Caki2 (cell line): ENCODE measurements at places on chromosomes 2 and 18. TPM values are rescaled to one million over a fixed set of nuclear protein-coding genes. Genes with fewer than 3 reads are reported as not detected.

- no peak for DNase-seq
Measured at GRCh38 chr2:86500325-86501083, 59.3 kb downstream of the KDM3A start.

- DNase-seq: no peak
Measured at GRCh38 chr2:105671156-105671555, 73.6 kb upstream of the NCK2 start.

Gene DAW1
- total RNA-seq: 3.4 and 4.3 TPM in 2 replicates

- DNase-seq: no peak
Measured at GRCh38 chr2:122831649-122832048, 1076.2 kb downstream of the TSN start.

GRCh38 chr2:34719206-34719605, 1120.1 kb upstream of the FAM98A start:
- no peak for DNase-seq

Gene DSEL
- total RNA-seq: 0.74 and 1.3 TPM in 2 replicates

- DNase-seq: no peak
Measured at GRCh38 chr2:142094233-142094632, 36.6 kb downstream of the LRP1B start.

DNA sequence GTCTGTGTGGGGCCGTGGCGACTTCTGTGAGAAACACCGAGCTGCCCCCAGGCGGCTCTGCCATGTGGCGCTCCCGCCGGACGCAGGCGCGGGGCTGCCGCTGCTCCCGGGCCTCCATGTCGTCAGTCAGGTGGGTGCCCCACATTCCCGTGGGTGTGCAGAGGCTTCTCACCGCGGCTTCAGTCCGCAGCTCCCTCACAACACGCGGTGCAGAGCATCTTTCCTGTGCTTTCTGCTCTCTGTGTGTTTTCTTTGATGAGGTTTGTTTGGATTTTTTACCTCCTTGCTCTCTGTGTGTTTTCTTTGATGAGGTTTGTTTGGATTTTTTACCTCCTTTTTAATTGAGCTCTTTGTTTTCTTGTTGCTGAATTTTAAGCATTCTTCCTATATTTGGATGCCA, 13.0 kb downstream of the AQP12A start:
- no peak for DNase-seq

Gene MRO
- total RNA-seq: not detected in 2 replicates

GRCh38 chr2:178202927-178203326, 8.6 kb downstream of the OSBPL6 start:
- no peak for DNase-seq

GRCh38 chr2:191797942-191798876, 48.7 kb downstream of the CAVIN2 start:
- DNase-seq: no peak

Gene MREG
- total RNA-seq: 9.7 and 12.0 TPM in 2 replicates

- DNase-seq: no peak
Measured at GRCh38 chr2:85369500-85369899, 14.9 kb downstream of the ELMOD3 start.

DNA sequence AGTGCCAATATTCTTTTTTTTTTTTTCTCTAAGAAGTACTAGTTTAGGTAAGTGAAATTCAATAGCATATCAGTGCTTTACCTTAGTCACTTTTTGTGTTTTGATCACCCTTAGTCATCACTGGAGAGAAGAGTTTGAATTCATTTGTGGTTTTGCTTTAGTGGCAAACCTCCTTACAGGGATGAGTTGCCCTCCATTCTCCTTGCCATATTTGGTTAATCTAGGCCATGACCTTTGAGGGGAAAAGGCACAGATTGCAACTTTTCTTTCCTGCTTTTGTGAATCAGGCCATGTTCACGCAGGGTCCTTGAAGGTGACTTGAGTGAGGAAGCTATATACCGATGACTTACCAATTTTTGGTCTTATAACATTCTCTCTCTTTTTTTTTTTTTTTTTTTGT, 34.4 kb downstream of the PLEKHA3 start:
- DNase-seq: peak; percentile 73

GRCh38 chr2:41206004-41206403, 754.1 kb upstream of the SLC8A1 start:
- no peak for DNase-seq

Gene KCNS3
- total RNA-seq: 42.2 and 75.3 TPM in 2 replicates

DNA sequence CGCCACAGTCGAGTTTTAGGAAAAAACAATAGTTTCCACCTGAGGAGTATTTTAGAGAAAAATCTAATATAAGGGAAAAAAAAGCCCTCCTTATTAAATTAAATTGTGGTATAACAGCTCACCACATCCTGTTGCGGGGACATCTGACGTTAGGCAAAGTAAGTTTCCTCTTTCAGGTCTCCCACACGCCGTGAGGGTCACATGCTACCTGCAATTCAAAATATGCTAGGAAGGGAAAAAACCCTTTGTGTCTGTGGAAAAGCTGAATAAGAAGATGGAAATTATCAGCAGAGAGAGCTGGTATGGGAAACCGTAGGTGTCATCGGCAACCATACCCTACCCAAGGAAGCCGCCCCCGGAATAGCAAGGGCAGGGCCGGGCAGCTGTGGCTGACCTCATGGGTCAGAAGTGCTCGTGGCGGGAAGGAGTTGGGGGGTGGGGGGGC, 128.0 kb downstream of the NFATC1 start:
- DNase-seq: no peak

Gene TDRD15
- total RNA-seq: not detected in 2 replicates

Gene SERPINB4
- not detected in 2 replicates for total RNA-seq

Gene CCDC148
- 0.41 and 7.2 TPM in 2 replicates for total RNA-seq

Gene CRYGD
- total RNA-seq: not detected in 2 replicates

GRCh38 chr2:46493971-46494250, 14.5 kb downstream of the TMEM247 start:
- DNase-seq: no peak

GRCh38 chr2:190443778-190444481, 35.8 kb downstream of the MFSD6 start:
- DNase-seq: no peak

Gene TRABD2A
- total RNA-seq: 0.34 and 2.6 TPM in 2 replicates

Gene METTL4
- 8.8 and 14.0 TPM in 2 replicates for total RNA-seq

DNA sequence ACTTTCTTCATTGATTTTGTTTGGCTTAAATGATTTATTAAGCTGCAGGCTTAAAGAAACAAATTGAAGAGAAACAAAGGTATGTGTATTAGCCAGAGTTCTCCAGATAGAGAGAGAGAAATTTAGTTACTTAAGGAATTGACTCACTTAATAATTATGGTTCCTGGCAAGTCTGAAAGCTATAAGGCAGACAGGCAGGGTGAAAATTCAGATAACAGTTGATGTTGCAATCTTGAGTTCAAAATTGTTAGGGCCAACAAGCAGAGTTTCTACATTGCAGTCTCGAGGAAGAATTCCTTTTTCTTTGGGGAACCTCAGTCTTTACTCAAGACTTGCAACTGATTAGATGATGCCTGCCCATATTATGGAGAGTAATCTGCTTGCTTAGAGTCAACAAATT, 593.5 kb downstream of the ADCYAP1 start:
- no peak for DNase-seq

DNA sequence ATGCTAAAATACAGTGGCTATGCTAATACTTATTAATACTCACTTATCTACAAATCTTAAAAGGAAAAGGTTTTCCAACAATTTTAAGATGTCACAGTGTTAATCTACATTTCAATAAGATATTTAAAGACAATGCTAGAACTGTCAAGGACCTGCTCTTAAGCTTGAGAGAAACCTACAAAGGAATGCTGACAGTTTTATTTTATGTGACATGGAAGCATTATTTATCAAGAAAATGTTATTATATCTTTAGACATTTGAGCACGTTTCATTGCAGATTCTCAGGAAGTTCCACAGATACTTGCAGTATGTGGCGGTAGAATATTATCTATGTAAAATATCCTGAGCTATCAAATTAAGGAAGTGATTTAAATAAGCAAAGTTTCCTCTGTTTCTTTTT, 1255.7 kb upstream of the ZEB2 start:
- no peak for DNase-seq

Gene EVX2
- total RNA-seq: not detected in 2 replicates

- peak; percentile 18 for DNase-seq
Measured at GRCh38 chr2:227653419-227653818, 13.2 kb upstream of the SCYGR5 start.

- DNase-seq: no peak
Measured at GRCh38 chr2:8520791-8521344, 161.0 kb upstream of the ID2 start.

GRCh38 chr2:182043021-182043420, 57.4 kb downstream of the PPP1R1C start:
- no peak for DNase-seq

- no peak for DNase-seq
Measured at GRCh38 chr18:13280070-13280795, 61.7 kb downstream of the LDLRAD4 start.

DNA sequence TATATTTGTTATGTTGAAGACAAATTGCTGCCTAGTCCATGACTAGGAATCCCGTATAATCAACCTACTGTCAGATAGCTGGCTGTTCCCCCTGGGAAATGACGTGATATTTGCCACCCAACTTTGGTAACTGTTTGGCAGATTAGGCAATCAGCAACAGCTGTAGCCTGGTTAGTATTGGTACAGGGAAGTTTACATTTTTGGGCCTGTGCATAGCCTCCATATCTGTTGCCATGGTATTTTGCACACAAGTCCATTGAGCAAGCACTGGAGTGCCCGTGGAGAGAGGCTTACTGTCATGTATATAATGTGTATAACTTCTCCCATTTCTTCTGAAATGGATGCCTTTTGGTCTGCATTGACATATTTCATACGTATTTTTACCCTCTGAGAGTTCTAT, 27.7 kb downstream of the BIRC6 start:
- DNase-seq: no peak

Gene TUBB8B
- total RNA-seq: not detected in 2 replicates

- no peak for DNase-seq
Measured at GRCh38 chr2:45649462-45649857, 2.0 kb upstream of the PRKCE start.

Gene FAM117B
- total RNA-seq: 1.4 and 1.7 TPM in 2 replicates

Gene TMEM198
- 4.5 and 9.3 TPM in 2 replicates for total RNA-seq

Gene GKN1
- total RNA-seq: not detected in 2 replicates

Gene HOXD8
- 20.0 and 22.0 TPM in 2 replicates for total RNA-seq

Gene CTAGE1
- not detected in 2 replicates for total RNA-seq

Gene DYNAP
- not detected in 2 replicates for total RNA-seq

Gene RRM2
- total RNA-seq: 14.7 and 19.4 TPM in 2 replicates

- no peak for DNase-seq
Measured at GRCh38 chr2:109525836-109526235, 87.9 kb downstream of the SEPTIN10 start.

DNA sequence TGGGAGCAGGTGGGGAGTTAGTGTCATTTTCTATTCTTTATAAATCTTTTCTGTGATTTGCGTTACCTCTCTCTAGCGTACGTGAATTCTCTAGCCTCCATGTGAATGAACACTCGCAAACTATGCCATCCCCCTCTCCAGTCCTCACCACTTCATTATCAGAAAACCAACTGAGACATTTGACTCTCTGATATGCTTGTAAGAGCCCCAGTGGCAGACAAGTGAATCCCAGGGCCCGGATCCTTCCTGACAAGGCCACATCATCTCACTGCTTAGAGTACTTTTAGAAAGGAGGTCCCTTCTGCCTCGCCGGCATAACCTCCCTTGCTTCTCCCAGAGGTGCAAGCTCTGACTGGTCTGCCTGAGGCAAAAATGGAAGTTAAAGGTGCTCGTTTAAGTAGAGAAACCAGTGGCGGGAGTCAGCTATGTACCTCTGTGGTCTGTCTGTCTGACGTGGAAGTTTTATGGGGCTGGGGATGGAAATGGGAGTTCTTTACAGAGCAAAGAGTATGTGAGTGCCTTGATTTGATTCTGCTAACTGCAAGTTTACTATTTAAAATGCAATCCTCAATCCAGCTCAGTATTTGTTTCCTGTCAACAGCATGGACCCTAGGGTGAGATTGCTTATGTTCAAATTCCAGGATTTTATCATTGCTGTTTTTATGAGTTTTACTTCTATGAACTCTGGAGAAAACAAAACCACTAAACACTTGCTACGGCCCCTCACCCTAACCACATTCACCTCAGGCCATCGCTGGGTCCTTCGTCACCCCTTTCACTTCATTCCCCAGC, 114.9 kb upstream of the MSTN start:
- DNase-seq: no peak

DNA sequence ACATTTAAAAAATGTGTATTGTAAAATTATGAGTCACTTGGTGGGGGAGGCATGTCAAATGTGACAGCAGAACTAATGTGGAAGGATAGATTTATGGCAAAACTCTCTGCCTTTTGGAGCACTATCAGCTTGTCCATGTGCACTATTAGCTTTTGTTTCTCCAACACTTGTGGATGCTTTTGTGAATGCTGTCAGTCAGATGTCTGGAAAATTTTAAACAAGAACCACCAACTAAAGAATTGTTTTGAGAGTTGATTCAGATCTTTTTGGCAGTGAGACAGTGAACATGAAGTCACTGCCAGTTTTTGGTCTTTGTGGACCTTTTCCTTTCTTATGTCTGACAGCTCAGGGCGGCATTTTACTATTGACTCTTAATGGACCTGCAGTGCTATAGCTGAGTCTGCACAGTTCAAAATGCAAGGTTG, 72.4 kb downstream of the KIAA1328 start:
- no peak for DNase-seq

GRCh38 chr2:215573496-215573895, 137.6 kb upstream of the FN1 start:
- no peak for DNase-seq

GRCh38 chr2:39706312-39706711, 40.6 kb downstream of the TMEM178A start:
- no peak for DNase-seq

DNA sequence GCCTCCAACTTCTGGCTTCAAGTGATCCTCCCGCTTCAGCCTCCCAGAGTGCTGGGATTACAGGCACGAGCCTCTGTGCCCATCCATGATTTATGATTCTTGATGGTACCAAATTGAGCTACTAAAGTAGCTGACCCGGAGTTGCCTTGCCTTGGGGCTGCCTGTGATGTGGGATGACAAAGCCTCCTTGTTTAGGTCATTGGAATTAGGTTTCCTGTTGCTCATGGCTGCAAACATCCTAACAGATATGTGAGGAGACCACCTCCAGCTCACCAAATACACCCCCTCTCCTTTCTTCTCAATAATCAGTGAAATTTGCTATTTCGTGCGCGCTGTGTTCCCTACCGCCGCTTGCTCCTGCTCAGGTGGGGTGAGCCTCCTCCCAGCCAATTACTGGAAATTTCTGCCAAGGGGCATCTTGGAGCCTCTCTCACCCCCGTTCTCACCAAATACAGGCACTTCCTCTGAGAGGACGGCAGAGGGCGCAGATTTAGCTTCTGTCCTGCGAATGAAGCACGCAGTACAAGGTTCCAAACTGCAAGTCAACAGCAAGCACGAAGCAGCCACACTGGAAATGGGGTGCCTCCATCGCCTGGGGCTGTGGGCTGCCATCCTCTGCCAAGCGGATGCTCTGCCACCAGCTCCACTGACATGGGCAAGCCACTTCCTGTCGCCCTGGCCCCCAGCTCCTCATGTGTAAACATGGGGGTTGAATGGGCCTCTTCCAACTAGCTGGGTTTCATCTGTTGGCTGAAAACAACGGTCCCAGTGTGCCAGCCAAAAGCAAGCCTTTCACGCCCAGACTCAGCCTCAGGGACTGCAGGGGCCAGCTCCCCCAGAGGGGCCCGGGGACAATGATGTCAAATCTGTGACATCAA, 71.7 kb downstream of the NCAPH start:
- peak; percentile 64 for DNase-seq
